Fibroblast of upper back skin (primary cell): ENCODE measurements at places on chromosomes 12 and 14.
A peak's percentile ranks its signal among the peaks of the same experiment; 100 is the strongest.

DNA sequence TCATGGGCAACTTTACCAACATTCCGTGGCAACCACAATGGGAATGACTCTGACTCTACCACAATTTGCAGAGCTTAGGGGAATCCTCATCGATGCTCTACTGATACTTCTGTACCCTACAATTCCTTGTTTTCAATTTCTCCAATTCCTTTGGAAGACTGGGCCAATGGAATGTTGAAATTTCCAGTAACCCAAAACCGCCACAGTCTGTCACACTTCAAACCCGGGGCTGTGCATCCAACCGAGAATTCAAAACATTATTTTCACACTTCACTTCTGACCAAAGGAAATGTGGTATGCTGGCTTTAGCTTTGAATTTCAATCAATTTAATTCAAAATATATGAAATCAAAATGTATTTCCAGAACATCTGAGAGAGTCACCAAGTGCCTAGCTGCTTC lies 951.4 kb downstream of the VRK1 start:
- DNase-seq, result no peak

DNA sequence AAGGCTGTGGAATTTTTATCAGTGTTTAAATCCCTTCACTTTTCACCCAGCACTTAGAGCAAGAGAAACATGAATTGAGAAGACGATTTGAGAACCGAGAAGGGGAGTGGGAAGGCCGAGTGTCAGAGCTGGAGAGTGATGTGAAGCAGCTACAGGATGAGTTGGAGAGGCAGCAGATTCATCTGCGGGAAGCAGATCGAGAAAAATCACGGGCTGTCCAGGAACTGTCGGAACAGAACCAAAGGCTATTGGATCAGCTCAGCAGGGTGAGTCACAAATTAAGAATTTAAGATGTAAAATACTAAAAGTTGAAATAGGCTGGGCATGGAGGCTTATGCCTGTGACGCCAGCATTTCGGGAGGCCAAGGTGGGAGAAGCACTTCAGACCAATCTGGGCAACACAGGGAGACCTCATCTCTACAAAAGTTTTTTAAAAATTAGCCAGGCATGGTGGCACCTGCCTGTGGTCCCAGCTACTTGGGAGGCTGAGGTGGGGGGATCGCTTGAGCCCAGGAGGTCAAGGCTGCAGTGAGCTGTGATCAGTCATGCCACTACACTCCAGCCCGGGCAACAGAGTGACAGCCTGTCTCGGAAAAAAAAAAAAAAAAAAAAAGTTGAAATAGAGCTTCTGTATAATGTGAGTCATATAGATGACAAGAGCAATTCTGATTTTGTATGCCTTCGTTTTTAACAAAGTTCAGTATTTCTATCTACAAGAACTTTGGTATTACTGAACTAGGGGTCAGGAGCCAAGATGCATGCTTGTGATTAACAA lies 9.6 kb downstream of the BICDL1 start:
- no peak for DNase-seq

GRCh38 chr14:49566714-49567113 lies 19.5 kb downstream of the RPS29 start:
- DNase-seq, result no peak

DNA sequence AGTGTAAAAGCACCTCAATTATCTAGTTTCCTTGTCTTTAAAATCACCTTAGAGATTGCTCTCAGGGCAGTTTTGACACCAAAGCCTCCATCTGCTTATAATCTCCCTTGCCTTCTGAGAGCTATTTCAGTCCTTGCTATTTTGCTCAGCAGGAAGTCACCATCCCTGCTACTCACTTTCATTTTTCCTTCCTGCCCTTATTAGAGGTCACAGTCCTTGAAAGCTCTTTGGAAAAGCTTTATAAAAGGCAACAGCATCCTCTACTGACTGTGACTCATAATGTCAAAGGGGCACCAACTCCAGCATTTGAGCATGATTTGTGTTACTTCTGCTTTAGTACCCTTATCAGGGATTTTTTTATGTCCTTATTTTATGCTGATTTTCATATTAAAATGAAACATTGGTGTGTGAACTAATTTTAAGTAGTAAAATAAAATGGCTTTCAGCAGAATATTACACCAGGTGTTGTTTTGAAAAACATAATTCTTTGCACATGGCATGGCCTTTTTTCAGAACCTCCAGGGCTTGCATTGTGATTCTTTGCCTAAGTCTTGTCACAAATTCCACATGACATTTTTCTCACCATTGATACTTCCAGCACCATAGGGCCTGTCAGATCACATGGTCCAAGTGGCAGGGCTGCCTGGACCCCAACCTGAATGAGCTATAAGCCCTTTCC lies 213.0 kb downstream of the ADAMTS20 start:
- DNase-seq, result peak; percentile 78

DNA sequence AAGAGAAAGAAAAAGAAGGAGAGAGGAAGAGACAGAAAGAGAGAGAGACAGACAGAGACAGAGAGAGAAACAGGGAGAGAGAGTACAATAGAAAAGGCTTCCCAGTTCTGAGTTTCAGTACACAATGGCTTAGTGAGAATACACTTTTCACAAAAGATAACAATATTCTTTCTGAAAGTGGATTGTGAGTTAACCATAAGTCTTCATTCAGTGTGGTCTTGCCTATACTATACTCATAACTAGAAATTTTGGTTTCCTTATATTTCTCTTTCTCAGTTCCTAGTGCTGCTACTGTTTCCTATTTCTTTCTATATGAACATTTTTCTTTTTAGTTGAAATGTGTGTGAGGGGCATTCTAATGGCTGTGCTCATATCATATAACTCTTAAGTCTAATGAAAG lies 9.3 kb downstream of the CD163L1 start:
- no peak for DNase-seq

DNA sequence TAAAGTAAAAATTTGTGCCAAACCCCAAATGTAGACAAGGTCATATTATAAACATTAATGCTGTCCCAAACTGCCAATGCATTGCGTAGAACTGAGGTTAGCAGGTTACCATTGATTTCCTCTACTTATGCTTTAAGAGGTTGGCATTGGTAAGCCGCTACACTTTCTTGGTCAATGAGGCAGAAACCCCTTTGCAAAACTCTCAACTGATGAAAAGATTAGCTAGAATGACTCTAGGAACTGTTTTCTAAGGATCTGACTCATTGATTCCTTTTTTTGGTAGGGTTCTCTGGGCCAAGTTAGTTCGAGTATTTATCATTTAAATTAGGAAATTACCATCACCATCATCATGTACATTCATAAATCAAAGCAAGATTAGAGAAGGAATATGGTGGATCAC lies 44.6 kb downstream of the HMGA2 start:
- no peak for DNase-seq

DNA sequence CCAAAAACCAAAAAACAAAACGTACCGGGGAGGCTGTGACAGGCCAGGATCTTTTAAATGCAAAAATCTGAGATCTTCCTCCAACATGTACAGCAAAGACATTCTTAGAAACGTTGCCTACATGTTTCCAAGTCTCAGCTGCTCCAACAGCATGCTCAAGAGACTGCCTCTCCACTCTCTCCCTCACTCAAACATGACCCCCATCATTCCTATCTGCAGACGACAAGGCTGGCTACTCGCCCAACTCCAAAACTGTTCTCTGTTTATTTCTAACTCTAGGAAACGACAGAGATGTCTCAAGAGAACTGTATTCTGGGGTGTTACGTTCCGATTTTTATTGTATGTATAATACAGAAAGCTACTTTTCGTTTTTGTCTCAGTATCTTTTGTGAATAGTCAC lies 57.5 kb upstream of the TMCC3 start:
- DNase-seq, result peak; percentile 57

- DNase-seq, result no peak
These were observed 217.3 kb downstream of the RBM19 start for GRCh38 chr12:113748707-113749432.

DNA sequence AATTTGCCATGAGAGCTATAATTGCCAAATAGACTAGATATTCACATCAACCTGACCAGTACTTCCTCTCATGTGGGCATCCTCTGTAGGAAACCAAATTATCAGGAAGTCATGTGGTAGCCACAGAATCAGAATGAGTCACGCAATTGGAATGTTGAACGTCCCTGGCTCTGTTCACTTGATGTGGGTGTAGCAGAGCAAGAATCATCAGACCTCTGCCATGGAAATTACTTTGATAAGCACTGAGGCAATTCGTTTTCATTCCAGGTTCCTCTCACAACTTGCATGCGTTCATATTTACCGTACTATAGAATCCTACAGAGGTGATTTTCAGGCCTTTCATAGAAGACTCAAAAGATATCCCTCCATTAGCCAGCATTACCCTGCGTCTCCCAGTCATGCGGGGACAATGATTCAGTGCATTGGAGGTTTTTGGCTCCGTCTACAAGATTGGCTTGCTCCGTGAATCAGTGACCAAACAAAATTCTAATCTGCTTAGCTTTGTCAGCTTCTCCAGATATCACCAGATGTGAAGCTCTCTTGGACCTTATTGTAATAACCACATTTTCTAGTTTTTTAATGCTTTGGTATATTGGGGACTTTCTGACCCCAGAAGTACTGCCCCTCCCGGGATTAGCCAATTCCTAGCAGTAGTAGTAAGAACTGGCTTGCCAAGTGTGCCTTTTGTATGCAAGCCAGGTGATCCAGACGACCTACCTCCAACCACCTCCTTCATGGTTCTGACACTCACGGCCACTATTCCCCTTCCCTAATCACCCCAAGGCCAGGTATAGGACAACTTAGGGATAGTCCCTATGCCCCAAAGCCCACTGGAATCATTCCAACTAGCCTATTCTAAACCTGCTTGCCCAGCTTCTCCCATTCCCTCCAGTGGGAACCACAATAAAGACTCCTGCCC lies 133.4 kb downstream of the KICS2 start:
- DNase-seq, result peak; percentile 95

GRCh38 chr14:101478096-101478495 lies 83.2 kb upstream of the DIO3 start:
- DNase-seq, result no peak

DNA sequence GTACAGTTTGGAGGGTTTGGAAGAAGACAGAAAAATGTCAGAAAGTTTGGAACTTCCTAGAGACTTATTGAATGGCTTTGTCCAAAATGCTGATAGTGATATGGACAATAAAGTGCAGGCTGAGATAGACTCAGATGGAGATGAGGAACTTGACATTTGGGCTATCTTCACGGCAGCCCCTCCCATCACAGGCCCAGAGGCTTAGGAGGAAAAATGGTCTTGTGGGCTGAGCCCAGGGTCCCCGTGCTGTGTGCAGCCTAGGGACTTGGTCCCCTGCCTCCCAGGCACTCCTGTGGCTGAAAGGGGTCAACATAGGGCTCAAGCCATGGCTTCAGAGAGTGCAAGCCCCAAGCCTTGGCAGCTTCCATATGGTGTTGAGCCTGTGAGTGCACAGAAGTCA lies 79.0 kb downstream of the CMAS start:
- DNase-seq, result no peak
